CD4-positive, alpha-beta T cell treated with Interleukin-6 for 4 hours (primary cell): ENCODE measurements at places on chromosomes 6 and 20.

- no peak for DNase-seq
Measured at GRCh38 chr20:38918172-38918571, 8.0 kb upstream of the FAM83D start.

GRCh38 chr20:33328157-33329137, 45.4 kb downstream of the BPIFB1 start:
- no peak for DNase-seq

DNA sequence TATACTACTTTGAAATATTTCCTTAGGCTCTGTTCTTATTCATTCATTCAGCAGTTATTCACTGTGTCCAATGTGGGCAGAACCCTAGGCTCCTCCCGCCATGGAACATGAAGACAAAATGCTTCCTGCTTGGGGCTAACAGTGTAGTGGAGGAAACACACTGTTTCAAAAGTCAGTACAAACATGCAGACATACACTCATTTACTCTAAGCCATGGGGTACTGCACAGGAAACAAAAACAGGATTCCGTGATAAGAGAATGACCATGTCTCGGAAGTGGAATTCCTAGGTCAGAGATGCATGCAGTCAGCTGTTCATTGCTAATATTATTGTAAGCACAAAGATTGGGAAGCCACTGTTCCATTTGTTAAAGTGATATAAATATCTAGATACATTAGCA, 18.4 kb upstream of the FAM209A start:
- no peak for DNase-seq

DNA sequence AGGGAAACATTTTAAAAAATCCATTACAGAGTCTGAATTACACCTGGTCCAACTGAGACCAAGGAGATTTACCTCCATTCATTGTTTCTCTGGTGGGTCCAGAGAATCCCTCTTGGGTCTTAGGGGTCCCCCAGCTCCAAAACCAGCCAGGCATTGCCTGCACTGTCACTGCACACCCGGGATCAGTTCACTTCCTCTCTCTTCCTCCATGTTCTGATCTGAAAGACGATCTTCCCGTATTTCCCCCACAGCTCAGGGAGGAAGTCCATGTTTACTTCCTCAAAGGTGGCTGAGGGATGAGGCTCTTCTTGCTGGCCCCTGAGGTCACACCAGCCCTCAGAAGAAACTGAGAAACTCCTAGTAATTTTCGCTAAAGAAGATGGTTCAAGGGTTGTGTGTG, 159.7 kb downstream of the BMP7 start:
- DNase-seq = no peak

DNA sequence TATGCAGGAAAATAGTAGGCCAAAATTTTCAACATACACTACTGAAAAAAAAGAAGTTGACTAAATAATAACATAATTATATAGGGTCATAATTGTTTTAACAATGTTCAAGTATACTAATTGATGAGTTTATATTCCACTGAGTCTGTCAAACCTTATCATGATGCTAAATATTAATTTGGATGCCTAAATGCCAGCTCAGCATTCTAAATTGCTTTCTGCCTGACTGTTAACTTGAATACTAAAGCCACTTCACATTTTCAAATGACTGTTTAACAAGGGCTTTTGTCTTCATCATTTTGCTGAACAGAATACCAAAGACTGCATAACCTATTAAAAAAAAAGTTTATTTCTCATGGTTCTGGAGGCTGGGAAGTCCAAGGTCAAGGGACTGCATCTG, 232.8 kb downstream of the DOK5 start:
- no peak for DNase-seq

DNA sequence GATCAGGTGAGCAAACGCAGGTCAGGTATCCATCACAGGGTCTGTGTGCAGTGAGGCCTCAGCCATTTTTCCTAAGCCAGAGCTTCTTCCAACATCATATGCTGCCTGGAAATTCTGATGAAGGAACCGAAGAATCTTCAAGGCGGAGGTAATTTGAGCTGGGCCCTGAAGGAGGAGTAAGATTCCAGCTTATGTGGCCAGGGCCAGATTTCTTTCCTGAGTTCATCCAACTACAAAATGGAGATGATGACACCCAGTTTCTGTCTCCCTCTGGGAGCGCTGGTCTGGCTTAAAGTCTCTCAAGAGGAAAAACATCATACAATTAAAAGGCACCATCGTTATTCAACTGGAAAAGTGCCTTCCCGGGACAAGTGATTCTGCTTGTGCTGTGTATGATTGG, 6.9 kb upstream of the MANBAL start:
- DNase-seq = no peak

DNA sequence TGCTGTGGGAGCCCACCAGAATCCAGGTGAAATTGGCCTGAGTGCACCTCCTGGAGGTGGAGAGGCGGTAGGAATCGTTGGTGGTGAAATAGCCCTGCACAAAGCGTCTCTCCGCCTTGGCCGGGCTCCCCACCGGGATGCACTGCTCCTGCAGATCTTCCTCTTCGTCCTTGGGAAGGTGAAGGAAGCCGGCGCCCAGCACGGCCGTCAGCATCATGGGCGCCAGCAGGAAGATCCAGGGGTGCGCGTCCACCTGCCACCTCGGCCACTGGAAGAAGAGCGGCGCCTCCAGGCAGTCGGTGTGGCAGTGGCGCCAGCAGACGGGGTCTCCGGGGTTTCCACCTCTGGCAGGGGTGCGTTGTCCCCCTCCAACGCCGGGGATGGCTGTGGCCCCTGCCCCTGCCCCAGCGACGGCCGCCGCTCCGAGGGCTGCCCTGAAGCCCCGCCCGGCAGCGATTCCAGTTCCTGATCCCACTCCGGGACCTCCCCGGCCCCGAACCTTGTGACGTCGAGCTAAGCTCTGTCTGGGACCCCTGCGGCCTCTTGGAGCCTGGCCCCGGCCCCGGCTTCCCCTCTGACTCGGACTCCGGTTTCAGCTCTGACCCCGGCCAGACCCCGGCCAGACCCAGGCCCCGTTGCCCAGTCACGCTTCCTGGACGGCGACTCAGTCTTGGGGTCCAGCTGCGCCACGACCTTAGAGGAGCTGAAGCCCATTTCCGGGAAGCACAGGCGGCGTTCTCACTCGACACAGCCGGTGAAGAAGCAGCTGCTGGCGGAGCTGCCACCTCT, 91.9 kb downstream of the CD164 start:
- no peak for DNase-seq

- DNase-seq = no peak
Measured at GRCh38 chr6:159646116-159646515, 46.9 kb downstream of the SOD2 start.

DNA sequence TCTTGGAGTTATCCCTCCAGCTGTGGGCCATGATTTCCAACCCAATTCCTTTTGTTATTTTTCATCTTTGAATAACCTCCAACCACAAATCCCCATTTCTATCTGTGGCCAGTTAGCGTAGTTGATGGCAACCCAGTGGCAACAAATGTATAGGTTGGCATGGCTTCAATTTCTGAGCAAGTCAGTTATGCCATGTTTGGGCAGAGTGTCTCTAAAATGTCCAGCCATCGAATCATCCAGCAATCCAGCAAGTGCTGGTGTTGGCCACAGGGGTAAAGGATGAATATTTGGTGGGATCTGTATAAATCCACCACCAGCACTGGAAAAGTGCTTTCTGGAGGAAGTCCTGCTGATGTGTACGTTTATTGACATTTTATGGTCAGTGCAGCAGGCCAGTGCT, 233.3 kb downstream of the MYLK4 start:
- DNase-seq = no peak

DNA sequence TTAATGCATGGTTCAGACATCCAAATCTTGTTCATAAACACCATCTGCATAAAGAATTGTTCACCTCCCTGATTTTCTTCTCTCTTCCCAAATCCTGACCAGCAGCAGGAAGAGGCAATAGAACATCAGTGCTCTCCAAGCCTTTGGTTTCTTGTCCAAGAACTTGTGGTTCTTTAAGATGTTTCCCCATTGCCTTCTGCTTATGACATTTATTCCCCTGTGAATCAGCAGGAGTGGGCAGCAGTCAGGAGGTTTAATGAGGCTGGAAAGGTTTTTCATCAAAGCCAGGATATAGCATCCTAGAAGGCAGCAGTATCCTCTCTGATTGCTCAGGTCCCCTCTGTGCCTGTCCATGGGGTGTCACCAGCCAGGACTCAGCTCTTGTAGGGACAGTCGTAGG, 5.3 kb downstream of the HDDC2 start:
- DNase-seq = no peak

- peak; percentile 56 for DNase-seq
Measured at GRCh38 chr6:149508485-149508884, 23.7 kb upstream of the ZC3H12D start.

- DNase-seq = no peak
Measured at GRCh38 chr20:722822-723644, 45.3 kb downstream of the SLC52A3 start.

DNA sequence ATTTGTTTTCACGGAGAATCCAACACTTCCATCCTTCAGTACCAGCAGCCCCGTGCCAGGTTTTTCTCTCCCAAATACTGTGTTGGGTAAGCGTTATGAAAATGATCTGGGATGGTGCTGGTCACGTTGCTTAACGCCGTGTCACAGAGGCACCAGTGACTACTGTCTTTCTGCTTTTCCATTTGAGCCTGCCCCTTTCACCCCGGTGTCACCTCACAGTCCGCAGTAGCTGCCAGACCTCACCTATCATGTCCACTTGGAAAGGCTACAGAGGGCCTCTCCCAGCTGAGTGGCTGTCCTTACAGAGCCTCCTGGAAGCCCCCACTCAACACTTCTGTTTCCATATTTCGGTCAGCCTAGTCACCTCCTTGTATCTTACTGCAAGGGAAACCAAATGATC, 176.5 kb upstream of the ARID1B start:
- DNase-seq = no peak

GRCh38 chr6:36386495-36387439, 702 bp downstream of the ETV7 start:
- peak; percentile 26 for DNase-seq

GRCh38 chr20:58327211-58327610, 17.7 kb downstream of the RAB22A start:
- no peak for DNase-seq

- no peak for DNase-seq
Measured at GRCh38 chr6:70370496-70370895, 42.8 kb upstream of the FAM135A start.

DNA sequence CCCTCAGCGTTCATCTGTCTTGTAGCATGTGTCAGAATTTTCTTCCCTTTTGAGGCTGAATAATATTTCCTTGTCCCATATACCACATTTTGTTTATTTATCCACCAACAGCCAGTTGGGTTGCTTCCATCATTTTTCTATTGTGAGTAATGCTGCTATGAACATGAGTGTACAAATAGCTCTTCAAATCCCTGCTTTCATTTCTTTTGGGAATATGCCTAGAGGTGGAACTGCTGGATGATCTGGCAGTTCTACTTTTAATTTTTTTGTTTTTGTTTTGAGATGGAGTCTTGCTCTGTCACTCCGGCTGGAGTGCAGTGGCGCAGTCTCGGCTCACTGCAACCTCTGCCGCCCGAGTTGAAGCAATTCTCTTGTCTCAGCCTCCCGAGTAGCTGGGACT, 64.7 kb downstream of the SASH1 start:
- DNase-seq = no peak

DNA sequence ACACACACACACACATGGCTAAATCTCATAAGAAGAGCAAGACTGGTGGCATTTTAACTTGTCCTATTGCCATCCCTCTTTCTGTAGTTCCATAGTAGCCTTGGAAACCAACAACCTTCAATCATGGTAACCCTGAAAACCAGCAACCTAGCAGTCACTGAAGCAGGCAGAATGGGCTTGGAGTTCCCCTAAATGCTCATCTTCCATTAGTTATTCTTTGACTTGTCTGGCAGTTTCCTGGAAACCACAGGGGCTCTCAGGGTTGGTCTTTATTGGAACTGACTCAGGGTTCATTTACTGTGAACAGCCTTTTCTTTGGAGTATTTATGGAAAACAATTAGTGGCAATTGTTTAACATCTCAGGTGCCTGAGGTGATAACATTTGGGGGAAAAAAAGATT, 19.4 kb upstream of the BRPF3 start:
- DNase-seq = no peak

GRCh38 chr6:86949771-86950170, 12.4 kb downstream of the HTR1E start:
- DNase-seq = no peak

DNA sequence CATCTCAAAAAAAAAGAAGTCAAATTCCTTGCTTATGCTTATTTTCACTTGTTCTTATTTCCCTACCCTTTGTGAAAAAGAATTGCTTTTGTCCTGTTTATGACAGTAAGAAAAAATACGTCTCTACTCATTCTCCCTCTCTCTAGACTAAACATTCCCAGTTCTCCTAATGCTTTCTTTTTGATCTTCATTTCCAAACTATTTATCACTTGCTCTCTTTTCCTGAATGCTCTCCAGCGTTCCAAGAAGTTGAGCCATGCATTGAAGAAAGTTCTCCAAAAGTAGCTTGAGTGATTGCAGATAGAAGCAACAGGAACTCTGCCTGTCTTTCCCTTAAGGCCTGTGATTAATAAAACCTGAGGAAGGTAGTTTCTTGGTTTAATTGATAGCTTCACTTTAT, 53.1 kb upstream of the TMEM170B start:
- no peak for DNase-seq

- DNase-seq = no peak
Measured at GRCh38 chr6:81834141-81834681, 81.7 kb upstream of the TENT5A start.

GRCh38 chr6:33683051-33683571, 28.4 kb downstream of the UQCC2 start:
- peak; percentile 46 for DNase-seq

DNA sequence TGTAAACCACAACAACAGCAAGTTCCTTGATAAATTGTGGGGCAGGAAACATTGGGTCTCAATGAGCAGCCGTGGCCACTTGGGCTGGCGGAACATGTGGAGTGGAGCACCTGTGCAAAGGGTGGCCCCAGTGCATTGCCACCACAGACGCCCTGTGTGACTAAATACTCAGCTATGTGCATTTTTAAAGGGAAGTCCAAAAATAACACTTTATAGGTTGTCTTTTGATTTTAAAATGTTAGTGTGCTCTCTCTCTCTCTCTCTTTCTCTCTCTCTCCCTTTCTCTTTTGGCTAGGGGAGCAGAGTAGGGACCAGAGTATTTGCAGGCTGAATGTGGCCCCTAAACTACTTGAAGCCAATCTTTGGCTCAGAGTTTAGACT, 236.3 kb downstream of the BCAS1 start:
- no peak for DNase-seq

DNA sequence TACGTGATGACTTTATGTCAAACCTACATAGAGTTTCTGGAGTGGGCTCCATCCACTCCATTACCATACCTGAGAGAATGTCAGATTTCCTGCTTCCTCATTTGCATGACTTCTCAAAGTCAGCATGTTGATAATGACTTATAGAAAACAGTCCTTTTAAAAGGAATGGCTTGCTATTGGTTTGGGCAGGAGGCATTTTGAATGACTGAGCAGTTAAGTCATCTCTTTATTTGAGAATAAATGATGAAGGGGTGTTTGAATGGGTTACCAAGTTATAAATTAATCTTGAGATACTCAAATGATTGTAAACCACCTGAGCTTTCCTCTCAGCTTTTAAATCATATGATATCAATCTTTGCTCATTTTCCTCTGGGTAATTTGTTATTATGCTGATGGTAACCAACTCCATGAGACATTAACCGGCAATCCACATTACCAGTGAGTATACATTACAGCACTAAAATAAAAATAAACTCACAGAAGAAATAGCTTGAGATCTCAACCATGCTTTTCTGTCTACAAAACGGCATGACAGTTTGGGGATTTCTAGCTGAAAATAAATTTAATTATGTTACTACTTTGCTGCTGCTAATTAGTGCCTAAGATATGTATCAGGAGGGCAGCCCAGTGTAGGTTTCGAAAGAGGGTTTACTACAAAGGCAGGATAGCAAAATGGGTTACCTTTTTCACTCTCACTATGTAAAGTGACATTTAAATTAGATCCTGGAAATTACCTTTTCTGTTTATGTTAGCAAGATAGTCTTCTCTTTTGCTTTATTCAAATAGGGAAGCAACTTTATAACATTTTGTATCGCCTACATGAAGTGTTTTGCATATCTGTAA, 78.8 kb downstream of the RPS12 start:
- DNase-seq = no peak
